LHCN-M2 (cell line): ENCODE measurements at places on chromosomes 12 and 14.

GRCh38 chr14:64796369-64796768 is 83.3 kb downstream of the SPTB start:
- DNase-seq, result no peak

GRCh38 chr14:104424406-104425072 is 155.0 kb upstream of the C14orf180 start:
- no peak for DNase-seq

DNA sequence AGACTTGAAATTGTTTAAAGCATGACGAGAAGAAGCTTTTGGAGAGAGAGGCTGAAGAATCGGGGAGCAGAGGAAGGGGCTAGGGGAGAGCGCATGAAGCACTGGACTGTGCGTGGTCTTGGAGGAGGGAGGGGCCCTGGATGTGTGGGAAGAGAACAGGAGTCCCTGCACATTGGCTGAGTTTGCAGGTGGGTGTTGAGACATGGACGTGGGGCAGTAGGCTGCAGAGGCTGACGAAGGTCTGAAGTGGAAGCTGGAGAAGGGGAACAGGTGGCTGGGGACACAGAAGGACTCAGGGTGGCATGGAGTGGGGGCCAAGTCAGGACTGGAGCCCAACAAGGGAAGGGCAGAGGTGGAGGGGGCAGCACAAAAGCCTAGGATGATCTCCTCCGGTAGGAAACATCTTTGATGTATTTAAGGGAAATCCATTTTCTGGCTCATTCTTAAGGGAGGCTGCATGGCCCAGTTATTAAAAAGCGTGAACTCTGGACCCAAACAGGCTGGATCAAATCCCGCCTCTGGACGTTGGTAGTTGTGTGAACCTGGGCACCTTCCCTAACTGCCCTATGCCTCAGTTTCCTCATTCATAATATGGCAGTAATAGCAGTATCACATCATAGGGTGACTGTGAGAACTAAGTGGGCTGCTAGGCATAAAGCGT is 29.0 kb downstream of the ADGRD1 start:
- no peak for DNase-seq

DNA sequence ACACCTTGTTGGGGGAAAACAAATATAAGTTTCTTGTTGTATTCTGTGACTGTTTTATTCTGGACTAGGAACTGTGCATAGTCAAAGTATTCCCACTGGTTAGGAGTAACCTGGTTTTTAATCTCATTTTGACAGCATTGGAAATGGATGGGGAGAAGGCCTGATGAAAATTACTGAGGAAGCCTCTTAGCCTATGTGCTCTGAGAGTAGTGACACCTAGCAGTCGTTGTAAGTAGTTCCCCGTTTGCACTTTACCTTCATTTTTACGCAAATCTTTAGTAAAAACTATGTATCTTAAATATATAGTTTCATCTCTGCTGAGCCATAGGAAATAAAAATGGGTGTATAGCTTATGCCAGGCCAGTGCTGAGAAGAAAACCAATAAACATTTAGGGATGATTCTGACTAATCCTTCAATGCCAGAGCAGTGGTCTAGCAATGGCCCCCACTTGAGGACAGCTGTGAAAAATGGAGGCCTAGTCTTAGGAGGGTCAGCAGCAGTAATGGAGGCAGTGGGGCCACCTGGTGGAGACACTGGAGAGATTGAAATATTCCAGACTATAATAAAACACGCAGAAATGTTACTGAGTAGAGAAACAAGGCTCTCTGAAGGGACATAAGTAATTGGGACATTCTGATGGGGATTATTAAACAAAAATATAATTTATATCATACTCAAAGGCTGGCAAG is 133.2 kb upstream of the NOVA1 start:
- DNase-seq, result peak; percentile 10

GRCh38 chr14:75181293-75182062 is 5.1 kb upstream of the TMED10 start:
- DNase-seq, result no peak

DNA sequence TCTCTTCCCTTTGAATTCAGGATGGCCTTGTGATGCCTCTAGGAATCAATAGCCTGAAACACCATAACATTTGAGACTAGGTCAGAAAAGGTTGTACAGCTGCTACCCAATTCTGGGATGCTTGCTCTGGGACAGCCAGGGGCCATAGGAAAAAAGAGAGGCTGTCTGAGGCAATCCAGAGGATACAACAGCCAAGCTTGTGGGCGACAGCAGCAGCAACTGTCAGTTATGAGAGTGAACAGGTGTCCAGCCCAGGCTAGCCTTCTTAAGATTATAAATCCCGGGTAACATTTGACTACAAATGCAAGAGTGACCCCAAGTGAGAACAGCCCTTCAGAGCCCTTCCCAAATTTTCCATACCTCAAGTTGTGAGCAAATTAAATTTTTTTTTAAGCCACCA is 11.1 kb downstream of the DCN start:
- peak; percentile 96 for DNase-seq

GRCh38 chr12:43493261-43493797 is 58.7 kb downstream of the ADAMTS20 start:
- peak; percentile 51 for DNase-seq

DNA sequence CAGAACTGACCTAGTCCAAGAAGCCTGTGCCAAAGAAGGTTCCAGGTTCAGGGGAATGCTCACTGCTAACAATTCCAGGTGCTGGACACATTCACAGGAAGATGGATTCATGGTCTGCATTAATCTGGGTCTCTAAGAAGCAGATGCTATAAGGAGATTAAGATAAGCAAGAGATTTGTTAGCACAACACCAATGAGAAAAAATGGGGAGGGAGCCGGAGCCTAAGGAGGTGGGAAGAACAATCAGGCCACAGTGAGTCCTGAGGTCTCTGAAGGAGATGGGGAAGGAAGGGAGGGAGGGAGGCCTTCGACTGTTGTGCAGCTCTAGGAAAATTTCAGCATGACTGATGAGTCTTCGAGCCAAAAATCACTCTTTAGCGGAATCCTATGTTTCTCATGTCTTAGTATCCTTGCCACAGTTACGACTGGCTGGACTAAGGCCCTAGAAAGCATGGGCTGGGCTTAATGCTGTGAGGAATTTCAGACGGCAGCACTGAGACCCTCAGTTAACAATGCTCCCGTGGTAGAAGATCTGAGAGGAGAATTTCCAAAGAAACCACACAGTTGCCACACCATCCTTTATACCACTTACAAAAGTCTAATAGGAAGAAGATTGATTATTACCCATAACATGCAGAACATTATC is 31.5 kb upstream of the PTGDR start:
- no peak for DNase-seq

DNA sequence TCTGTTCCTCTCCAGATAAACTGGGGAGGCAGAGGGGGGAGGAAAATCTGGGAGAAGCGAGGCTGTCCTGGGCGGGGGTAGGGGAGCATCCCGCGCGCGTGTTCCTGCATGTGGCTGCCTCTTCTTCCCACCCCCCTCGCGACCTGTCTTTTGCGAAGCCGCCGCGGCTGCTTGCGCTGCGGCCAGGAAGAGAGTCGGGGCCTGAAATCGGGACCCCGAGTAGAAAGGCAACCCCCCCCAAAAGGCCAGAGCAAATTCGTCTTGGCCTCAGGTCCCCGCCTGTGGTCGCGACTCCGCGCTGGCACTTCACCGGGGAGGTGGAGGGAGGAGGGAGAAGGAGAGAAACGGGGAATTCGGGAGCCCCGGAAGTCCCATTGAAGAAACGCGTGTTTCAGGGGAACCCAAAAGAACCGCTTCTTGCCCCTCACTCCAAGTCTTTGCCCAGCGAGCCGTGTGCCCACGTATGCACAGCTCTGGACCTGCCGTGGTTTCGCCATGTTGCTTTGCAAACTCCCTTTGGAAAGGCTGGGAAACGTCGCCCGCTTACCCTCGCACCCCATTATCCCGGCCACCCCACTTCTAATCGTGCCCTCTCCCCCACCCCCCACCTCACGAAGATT is 944 bp downstream of the CCND2 start:
- no peak for DNase-seq

- no peak for DNase-seq
Observed at GRCh38 chr12:13023811-13024530, 20.2 kb upstream of the FAM234B start.

DNA sequence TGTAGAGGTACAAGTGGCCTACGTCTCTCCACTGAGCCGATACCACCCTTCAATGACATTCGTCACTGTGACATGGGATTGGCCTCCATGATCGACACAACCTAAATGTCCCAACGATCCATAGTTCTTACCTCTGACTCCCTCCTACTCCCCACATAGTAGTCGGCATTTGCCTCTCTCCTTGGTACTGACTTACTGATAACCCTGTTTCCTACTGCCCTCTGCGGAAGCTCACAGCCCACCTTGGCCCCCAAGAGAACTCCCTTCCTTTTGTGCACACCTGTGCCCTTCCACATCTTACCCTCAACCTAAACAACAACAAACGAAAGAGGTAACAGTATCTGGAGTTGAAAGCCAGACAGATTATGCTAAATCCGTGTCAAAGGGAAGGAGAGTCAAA is 23.9 kb downstream of the VSX2 start:
- DNase-seq, result no peak

DNA sequence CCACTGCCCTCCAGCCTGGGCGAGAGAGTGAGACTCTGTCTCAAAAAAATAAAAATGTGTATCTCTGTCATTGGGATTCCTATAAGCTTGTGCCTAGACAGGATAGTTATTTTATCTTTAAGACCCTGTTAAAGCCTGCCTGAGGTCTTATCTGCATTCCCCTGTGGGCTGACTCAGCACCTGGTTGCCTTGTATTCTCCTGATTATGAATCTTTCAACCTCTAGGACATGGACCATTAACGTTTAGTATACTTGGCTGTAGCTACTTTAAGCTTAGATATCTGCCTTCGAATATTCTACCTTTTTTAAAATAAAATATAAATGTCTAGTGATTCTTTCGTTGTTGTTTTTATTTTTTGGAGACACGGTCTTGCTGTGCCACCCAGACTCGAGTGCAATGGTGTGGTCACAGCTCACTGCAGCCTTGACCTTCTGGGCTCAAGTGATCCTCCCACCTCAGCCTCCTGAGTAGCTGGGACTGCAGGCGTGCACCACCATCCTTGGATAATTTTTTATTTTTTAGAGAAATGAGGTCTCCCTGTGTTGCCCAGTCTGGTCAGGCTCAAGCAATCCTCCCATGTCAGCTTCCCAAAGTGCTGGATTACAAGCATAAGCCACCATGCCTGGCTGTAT is 41.3 kb downstream of the RESF1 start:
- no peak for DNase-seq

DNA sequence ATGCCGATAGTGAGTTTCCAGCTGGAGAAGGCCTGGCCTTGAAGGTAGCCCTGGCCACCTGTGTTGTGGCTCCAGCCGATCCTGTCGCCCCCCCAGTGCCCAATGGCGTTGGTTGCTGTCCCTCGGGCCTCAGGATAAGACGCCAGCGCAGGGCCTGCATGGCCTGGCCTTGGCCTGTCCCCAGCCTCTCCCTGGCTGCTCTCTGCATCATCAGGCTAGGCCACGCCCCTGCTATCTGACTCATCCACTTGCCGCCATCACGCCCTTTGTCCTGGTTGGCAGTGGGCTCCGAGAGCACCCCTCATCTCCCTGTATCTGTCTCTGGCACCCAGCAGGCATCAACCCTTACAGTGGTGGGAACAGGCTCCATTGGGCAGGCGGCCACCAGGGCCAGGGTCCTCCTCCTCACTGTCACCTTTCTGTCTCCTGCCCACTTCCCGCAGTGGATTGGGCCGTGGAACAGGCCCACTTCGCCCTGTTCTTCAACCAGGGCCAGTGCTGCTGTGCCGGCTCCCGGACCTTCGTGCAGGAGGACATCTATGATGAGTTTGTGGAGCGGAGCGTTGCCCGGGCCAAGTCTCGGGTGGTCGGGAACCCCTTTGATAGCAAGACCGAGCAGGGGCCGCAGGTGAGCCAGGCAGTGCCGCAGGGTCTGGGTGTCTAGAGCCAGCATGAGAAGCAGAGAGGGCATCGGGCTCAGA is 25.6 kb downstream of the ALDH2 start:
- DNase-seq, result no peak

GRCh38 chr12:40378691-40379090 is 153.9 kb downstream of the LRRK2 start:
- DNase-seq, result no peak

DNA sequence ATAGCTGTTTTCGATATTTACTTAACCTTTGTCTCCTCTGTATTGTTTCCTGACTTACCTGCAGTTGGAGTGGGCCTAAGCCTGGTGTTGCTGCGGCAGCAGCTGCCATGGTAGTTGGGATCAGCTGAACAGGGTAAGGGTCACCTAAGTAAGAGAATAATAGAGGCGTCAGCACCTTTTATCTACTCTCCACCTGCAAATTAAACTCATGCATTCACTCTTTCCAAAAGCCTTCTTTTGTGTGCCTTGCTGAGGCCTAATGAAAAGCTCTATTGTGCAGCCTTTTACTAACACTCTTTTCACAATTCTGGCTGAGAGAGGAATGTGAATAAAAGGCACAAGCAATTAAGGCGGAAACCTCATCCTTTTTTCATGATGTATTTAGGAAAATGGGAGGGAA is 308.7 kb downstream of the SOX5 start:
- DNase-seq, result no peak

DNA sequence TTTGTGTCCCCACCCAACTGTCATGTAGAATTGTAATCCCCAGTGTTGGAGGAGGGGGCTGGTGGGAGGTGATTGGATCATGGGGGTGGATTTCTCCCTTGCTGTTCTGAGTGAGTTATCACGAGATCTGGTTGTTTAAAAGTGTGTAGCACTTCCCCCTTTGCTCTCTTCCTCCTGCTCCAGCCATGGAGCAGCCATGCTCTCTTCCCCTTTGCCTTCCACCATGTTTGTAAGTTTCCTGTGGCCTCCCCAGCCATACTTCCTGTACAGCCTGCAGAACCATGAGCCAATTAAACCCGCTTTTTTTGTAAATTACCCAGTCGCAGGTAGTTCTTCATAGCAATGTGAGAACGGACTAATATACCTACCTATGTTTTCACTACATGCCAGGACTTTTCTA is 2.6 kb upstream of the POC1B start:
- no peak for DNase-seq

GRCh38 chr14:76080025-76080424 is 71.7 kb upstream of the GPATCH2L start:
- DNase-seq, result no peak

- no peak for DNase-seq
Observed at GRCh38 chr12:91591639-91591987, 409.0 kb upstream of the DCN start.

GRCh38 chr14:93975791-93976476 is 436 bp downstream of the ASB2 start:
- no peak for DNase-seq

DNA sequence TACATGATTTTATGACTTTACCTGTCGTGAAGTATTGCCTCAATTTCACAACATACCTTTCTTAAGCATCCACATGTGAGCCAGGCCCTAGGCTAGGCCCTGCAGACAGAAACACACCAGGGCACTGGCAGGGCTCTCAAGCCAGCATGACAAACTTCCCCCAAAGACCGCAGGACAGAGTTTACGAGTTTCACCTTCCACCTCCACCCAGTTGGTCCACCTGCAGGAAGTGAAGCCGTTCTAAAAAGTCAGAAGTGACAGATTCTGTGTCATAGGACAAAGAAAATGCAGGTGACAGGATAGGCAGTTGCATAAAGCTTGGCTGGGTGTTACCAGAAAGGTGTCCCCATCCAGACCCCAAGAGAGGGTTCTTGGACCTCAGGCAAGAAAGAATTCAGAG is 382.3 kb downstream of the PCNX1 start:
- DNase-seq, result no peak
